ENCODE measurements at places on chromosomes 2 and 18.
A peak's percentile ranks its signal among the peaks of the same experiment; 100 is the strongest.

DNA sequence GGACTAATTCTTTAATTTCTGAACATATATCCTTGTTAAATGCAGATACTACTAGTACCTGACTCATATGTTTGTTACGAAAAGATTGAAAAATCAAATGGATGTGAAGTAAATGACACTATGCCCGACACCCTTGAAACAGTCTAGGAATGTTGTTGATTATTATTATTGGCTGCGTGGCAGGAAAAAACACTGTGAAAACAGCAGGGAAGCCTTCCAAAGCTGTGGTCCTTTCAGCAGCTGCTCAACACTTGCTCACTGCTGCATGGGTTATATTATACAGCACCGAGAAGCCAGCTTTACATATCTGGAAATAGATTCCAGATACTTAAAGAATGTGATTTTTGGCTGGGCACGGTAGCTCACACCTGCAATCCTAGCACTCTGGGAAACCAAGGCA, 26.5 kb downstream of the CRYGD start:
- no peak for DNase-seq

GRCh38 chr2:30686669-30687068, 120.6 kb downstream of the CAPN13 start:
- DNase-seq: no peak

DNA sequence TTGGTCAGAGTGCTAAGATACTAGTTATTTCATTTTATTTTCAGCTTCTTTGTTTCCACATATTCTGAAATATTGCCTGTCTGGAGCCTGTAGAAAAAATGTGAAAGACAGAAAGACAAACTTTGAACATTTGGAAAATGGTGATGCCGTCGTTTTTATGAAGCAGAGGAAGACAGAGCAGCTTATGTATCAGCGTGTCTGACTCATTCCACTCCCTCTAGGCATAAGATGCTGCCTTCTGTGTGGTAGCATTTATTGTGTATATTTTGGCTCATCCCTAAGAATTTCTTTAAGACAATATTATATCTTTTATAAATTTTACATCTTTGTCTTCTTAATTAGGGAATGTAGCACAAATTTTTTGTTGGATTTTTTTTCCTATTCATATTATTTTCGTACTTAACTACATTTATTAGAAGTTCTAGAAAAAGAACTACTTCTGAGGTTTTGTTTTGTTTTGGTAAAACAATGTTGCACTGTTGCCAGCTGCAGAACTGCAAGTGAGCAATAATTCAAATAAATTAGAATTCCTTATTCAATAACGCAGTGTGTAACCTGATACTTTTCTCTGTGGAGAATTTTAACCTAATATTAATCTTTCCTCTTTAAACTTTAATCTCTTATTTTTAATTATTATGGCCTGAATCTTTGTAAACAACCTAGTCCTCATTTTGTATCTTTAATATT, 300.4 kb downstream of the ZNF407 start:
- DNase-seq: no peak

DNA sequence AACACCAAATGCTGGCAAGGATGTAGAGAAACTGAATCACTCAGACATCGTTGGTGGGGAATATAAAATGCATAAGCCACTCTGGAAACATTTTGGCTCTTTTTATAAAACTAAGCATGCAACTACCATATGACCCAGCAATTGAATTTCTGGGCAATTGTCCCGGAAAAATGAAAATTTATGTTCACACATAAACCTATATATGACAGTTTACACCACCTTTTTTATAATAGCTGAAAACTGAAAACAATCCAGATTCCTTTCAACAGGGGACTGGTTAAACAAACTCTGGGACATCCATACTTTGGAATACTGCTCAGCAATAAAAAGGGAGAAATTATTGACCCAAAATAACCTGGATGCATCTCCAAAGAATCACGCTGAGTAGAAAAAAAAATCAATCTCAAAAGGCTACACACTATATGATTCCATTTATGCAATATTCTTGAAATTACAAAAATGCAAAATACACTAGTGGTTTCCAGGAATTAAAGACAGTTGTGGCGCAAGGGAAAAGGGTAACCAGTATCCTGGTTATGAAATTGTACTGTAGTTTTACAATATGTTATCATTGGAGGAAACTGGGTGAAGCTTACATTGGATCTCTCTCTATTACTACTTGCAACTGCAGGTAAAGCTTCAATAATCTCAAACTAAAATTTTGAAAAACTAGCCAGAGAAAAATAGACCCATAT, 130.2 kb upstream of the PID1 start:
- no peak for DNase-seq

GRCh38 chr2:136248242-136248641, 130.3 kb upstream of the CXCR4 start:
- no peak for DNase-seq

DNA sequence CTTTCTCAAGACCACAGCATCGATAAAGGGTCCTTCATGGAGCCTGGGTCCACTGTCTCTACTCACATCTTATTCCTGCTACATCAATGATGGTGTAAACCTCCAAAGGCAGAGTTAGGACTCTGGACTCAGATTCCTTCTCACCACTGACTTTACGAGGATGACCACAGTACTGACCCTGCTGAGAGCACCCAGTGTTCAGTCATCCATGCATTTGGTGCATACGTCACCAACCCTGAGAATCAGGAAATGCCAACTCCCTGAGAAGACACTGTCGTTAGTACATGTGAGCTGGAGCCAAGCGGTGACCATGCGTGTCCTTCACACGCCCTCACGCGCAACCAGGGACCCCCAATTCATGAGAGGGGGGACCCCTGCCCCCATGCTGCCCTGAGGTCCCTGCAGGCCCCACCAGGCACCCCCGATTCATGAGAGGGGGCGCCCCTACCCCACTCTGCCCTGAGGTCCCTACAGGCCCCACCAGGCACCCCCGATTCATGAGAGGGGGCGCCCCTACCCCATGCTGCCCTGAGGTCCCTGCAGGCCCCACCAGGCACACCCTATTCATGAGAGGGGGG, 178.4 kb upstream of the TPO start:
- DNase-seq: no peak

GRCh38 chr2:128292599-128293425, 25.9 kb downstream of the HS6ST1 start:
- DNase-seq: no peak

- DNase-seq: peak; percentile 27
These were observed 59.8 kb downstream of the KCTD1 start for GRCh38 chr18:26488417-26489009.

DNA sequence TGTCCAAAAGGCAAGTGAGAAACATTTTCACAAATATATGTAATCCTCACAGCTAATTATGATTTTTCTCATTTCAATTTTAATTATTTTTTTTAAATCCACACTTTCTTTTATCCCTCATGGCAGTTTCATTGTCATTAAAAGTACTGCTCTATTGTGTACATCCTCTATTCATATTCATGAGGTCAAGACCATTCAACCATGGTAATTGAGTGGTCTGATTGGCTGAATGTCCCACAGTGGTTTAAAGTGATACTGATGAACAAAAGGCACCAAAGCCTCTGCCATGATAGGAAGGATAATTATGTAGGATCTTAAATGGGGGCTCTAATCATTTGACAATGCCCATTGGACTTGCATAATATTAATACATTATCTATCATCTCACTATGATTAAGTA, 108.4 kb upstream of the EPHA4 start:
- no peak for DNase-seq

DNA sequence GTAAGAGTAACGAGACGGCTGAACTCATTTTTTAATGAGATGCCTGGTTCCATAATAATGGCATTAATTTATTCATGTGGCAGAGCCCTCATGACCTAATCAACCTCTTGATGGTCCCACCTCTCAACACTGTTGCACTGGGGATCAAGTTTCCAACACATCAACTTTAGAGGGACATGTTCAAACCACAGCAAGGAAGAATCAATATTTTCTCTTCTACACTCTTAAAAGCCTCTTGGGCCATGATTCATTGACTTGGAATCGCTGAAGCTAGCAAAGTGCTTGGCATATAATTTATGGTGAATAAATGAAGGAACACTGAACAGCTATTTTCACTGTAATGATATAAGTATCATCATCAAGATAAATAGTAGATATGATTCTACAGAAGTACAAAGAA, 333.0 kb downstream of the TNS1 start:
- no peak for DNase-seq

GRCh38 chr2:239545741-239546392, 145.0 kb upstream of the HDAC4 start:
- DNase-seq: no peak

DNA sequence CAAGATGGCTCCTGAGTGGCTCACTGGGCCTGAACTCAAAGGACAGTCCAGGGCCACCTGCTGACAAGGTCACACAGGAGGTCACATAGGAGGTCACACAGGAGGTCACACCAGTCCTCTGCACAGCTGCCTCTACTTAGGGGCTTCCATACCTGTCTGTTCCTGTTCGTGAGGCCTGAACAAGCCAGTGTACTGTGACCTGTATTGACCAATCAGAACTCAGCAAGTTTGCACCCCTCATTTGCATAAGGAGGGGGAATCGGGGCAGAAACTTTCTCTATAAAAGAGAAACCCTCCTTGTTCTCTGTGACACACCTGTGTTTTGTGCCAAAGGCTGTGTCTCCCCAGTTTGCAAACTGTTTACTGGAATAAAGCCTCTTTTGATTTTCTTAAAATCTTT, 478.9 kb downstream of the EIPR1 start:
- DNase-seq: no peak

DNA sequence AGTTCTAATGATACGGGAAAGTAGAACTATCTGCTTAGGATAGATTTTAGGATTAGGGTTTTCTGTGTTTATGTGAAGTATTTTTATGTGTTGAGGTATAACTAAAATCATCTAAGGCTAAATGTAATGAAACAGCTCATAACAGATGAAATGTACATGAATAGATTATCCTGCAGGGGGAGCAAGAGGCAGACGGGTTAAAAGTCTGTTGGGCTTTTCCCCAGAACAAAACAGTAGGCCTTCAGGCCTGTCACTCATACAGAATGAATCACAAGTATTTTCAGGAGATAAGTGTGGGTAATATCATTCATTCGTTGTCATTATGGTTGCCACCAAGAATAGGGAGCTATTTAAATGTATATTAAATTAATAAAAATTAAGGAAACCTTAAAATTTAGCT, 107.9 kb upstream of the IL1R2 start:
- DNase-seq: peak; percentile 69

DNA sequence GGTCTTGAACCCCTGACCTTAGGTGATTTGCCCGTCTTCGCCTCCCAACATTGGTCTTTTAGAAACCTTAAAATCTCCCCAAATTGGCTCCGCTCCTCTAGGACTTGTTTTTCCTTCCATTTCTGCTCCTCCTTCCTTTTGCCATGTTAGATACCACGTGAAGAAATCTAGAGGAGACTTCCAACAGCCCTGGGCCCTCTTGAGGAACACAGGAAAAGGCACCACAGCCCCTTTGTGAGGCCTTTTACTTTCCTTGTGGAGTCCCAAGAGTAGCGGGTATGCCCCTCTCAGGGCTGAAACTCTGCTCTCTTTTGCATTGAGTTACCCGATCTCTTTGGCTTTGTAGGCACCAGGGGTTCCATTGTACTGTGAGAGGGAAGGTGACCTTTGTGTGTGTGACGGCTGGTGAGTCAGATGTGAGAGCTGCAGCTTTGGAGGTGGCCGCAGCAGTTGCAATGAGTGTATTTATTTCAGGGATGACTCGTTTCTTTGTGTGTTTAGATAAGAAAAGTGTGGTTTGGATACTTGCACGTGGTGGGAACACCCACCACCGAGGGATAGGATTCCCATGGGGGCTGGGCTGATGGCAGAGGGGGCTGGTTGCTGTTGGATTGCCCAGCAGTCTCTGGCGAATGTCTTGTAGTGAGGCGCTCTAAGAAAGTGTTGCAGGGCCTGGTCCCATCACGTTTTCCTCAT, 218.4 kb upstream of the HS6ST1 start:
- DNase-seq: peak; percentile 54

DNA sequence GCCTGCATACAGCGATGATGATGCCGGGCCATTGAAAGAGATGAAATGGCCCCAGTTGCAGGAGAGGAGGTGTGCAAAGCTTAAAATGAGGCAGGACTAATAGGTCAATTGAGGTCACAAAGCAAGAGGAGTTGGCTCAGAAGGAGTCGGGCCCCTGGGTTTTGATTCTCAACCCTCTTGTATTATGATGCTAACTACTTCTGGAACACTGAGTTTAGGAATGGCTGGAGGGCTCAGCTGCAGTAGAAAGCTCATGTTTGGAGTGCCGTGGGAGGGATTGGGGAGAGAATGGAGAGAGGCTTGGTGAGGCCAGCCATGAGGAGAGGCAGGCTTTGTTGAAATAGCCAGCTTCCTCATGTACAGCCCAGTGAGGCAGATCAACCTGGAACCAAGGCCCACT, 4.8 kb downstream of the TNP1 start:
- DNase-seq: no peak

DNA sequence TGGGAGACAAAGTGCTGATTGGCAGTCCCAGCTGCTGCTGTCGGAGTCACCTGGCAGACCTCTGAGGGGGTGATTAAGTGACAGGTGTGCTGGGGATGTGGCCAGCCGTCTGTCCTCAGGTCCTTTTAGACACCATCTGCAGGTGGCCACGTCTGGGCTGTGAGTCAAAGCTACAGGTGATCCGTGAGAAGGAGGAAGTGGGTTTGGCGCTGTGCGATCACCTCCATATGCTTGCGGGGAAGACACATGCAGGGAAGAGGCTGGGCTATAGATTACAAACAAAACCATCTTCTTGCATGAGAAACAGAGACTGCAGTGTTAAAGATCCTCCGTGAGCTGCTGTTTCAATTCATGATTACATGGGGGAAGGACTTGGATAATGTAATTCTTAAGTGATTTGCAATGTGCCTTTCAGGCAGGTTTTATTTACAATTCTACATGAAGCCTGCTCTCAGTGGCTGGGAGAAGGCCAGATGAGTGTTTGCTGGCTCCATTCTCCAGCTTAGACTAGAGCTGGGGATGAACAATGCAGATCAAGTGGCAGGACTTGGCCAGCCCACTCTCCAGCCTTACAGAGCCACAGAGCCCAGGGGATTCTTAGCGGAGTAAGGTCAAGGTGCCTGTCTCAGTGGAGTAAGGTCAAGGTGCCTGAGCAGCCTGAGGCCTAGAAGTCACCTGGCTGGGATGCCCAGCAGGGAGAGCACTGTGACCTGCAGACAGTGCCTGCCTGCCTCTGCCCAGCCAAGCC, 87.8 kb downstream of the LYPD1 start:
- DNase-seq: no peak

DNA sequence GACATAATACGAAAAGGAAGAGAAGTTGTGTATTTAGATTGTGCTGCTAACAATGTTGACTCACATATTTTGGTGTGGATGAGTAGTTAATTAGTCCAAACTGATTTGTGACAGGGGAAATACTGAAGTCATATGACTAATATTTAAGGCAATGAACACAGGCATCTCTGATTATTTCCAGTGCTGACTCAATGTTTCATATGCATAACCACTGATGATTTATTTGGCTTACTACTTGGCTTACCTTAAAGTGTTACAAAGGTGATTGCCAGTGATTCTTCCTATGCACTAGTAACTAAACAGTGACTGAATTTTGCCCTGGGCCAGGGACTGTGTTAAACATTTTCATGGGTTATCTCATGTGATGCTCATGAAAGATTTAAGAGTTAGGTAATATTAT, 722.6 kb downstream of the METTL4 start:
- DNase-seq: no peak
